ENCODE measurements at places on chromosomes 11 and 22.

GRCh38 chr11:116525961-116526495 is 246.8 kb downstream of the BUD13 start:
- DNase-seq: no peak

DNA sequence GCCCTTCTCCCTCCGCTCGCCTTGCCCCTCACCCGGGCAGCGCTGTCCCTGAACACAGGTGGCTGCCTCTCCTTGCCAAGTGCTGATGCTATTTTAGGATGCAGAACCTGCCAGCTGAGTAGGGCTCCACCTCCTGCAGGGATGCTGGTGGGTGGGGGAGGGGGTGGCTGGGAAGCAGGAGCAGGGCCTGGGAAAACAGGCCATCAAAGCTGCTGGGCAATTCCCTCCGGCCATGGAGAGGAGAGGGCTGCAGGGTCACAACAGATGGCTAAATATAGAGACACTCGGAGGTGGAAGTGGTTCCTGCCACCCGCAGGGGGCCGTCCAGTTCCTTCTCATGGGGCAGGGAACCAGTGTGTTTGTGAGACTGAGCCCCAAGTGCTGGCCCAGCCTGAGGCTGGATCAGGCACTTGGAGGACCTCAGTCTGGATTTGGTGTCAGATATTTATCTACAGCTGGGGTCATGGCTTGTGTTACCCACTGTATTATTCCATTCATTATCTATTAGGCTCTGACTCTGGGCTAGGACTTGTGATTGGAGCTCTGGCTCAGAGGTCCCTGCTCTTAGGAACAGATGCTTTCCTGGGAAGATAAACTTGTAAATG is 59.6 kb downstream of the LRRC32 start:
- peak; percentile 66 for DNase-seq

DNA sequence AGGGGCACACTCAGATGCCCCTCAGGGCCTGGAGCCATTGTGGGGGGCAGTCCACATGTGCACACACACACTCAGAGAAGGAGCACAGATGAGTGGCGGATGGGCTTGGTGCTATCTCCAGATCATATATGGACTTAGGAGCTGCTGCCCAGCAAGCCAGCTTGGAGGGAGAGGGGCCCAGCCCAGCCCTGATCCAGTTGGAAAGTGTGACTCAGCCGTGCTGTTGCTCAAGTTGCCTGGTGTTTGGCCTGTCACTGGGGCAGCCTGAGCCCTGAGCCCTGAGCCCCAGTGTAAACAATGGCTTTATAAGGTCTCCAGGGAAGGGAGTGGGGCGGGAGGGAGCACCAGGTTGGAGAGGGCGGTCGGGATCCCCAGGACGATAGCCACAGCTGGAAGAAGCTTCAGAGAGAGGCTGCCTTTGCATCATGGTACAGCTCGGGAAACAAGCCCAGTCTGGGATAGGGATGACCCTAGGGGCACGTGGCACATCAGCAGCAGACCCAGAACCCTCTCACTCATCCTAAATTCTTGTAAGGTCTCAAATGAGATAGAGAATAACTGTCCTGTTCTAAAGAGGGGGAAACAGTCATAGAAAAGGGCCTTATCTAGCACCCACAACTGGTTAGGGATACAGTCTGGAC is 4.8 kb downstream of the SELENOM start:
- no peak for DNase-seq

DNA sequence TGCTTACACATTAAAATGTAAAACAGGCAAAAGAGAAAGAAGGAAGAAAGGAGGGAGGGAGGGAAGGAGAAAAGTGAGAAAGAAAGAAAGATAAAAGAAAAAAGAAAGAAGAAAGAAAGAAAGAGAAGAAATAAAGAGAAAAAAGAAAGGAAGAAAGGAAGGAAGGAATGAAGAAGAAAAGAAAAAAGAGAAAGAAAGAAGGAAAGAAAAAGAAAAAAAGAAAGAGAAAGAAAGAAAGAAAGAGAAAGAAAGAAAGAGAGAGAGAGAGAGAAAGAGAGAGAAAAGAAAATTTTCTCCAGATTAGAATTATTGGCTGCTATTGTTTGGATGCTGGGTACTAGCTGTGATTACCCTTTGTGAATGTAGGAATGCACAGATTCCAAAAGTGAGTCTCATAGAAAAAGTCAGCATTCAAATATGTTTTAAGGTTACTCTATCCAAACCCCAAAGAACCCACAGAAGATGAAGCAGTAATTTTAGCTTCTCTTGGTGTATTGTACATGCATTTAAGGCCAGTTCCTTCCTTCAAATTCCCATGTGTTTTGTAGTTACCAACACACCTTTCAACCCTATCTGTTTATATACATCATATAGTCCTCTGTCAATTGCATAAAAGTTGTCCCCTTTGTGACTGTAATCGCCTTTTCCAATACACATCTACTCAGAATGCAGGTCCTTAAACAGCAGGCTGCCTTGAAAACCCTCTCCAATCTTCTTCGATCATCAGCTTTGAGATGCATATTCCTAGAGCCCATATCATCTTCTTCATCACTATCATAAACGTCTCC is 789 bp upstream of the FAM111A start:
- DNase-seq: no peak

DNA sequence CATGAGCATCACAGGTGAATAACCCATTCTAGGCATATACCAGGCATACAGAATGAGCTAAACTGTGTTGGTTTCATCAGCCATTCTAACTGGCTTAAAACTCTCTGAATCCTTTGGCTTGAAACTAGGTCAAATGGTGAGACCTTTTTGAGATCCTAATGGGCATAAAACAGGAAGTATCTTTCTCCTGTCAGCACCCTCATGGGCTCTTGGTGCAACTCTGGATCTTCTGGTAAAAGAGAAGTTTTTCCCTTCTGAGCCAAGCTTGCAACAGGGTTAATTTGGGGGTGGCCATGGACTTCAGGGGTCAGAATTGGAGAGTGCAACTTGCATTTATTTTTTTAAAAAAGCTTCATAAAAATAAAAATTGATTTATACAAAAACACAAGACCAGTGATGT is 67.9 kb upstream of the GRAMD1B start:
- DNase-seq: no peak

- no peak for DNase-seq
These were observed 37.3 kb upstream of the ARL14EP start for GRCh38 chr11:30285416-30286121.

- no peak for DNase-seq
These were observed 148.6 kb downstream of the OPCML start for GRCh38 chr11:133383689-133384088.

GRCh38 chr22:49308300-49308699 is 519.4 kb downstream of the BRD1 start:
- no peak for DNase-seq

GRCh38 chr22:47891609-47892008 is 1129.2 kb downstream of the TBC1D22A start:
- no peak for DNase-seq

DNA sequence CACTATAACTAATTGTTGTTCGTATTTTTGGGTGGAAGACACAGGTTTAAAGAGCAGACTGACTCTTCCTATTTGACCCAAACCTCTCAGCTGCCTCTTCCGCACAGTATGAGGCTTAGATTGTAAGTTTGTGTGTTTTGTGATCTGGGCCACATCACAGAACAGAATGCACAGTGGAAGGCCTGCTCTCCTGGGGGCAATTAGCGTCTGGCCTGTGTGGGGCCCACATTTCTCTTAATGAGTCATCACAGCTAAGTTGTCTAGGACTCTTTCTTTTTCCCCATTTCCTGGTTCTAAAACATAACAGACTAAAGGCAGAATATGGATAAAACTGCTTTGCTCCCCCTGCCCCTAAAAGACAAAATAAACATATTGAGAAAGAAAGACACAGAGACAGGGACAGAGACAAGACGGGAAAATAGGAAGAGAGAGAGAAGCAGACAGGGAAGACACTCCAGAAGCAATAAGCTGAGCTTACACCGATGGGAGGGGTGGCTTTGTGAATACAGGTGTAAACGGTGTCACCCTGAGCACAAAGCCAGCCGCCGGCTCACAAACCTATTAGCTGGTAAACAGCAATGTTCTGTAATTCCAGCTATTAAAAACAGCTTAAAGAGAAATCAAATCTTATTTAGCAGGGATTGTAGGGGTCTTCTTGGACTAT is 127.4 kb upstream of the OPCML start:
- DNase-seq: no peak

DNA sequence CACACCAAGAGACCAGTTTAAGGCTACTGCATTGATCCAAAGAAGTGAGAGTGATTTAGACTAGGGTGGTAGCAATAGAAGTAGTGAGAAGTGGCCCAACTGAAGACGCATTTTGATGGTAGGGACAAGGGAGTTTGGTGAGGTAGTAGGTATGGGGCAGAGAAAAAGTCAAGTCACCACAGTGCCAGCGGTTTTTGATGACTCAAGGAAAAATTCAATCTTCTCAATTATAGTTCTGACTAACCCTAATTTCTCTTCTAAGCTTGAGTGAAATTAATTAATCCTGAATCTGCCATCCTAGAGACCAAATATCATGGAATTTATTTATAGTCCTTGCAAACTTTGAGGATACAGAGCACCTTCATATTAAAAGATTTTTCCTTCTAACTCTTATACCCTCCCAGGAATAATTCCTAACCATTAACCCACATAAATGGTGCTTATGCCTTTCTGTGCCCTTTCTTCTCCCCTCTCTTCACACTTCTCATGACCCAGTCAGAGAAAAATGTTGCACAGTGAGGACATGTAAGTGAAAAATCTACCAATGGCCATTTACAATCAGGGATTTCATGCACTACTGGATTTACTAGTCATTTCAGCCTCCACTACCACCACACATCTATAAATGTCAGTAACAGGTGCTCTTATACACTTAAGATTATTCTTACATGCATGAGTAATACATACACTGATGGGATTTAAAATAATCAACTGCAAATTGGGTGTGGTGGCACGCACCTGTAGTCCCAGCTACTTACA is 45.9 kb upstream of the ARHGAP32 start:
- DNase-seq: no peak

- no peak for DNase-seq
These were observed 191.7 kb downstream of the KIRREL3 start for GRCh38 chr11:126808836-126809235.

DNA sequence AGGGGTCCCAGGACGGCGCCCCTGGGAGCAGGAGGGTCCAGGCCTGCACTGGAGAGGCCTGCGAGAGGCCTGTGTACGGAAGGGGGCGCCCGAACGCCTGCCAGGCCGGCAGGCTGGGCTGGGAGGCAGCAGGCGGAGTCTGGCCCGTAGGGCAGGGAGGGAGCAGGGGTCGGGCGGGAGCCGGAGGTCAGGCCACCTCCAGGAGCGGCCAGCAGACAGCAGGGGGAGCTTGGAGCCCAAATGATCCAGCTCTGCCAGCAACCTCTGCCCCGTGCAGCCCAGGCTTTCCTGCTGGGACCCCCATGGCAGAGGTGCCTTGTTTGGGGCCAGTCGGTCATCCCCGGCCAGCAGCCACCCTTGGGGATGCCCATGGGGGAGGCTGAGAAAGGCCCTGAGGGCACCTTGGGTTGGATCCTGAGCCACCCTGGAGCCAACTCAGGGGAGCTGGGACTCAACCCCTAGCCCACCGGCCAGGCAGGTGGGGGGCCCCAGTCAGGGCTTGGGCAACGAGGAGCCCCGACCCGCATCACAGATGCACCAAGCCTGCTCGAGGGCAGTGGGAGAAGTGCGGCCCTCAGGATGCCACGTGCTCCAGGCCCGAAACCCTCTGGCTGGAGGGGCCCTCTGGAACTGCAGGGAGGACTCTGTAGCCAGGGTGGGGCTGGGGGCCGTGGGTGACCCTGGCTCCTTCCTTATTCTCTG is 9.6 kb upstream of the SYT8 start:
- DNase-seq: no peak

- DNase-seq: no peak
These were observed 12.8 kb upstream of the FGF3 start for GRCh38 chr11:69831985-69832384.

DNA sequence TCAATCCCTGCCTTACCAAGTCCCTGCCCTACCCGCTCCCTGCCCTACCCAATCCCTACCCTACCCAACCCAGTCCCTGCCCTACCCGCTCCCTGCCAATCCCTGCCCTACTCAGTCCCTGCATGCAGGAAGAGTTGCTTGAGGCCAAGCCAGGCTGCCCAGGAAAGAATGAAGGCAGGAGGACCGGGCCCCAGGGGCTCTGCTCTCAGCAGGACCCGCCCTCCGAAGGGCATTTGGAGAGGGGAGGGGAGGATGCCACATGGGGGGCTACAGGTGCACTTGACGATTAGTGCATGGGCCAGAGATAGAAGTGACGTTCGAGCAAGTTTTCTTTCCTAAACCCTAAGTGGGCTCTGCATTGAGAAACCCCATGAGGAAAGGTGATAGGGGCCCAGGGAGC is 581.2 kb downstream of the TBC1D22A start:
- DNase-seq: no peak

- DNase-seq: no peak
These were observed at the start of gene BBOX1 for GRCh38 chr11:27040302-27041115. TSS of gene BBOX1 (plus strand) at chr11:27040815. CDS start at chr11:27055431, 14,616 bp downstream.

- no peak for DNase-seq
These were observed 47.3 kb upstream of the SYN3 start for GRCh38 chr22:33105501-33105911.

- DNase-seq: no peak
These were observed 5.4 kb upstream of the OR56A4 start for GRCh38 chr11:6012035-6012668.

DNA sequence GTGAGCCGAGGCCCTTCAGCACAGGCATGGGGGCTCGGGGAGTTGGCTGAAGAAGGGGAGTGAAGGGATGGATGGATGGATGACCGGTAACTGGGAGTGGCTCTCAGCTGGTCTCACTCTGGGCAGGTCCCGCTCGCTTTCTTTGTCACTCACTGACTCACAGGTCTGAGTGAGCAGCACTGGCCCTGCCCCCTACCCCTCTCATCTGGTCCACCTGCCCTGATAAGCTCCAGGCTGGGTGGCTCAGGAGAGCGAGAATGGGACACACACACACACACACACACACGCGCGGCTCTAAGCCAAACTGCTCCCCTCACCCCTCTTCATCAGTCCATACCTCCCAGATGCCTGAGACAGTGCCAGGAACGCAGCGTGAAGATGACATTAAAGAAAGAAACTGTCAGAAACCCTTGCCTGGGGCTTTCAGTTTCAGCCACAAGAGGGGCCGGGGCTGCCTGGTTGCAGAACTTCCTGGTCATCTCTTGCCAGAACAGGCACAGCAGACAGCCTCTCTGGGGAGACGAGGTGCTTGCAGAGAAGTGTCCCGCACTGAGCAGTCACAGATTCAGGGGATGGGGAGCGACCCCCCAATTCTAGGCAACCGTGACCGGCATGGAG is 16.5 kb upstream of the SHISAL1 start:
- no peak for DNase-seq

- no peak for DNase-seq
These were observed 9.4 kb downstream of the CBX6 start for GRCh38 chr22:38862375-38863329.
